ENCODE measurements at places on chromosomes 5 and 9.

- DNase-seq, result no peak
Measured at GRCh38 chr9:91776409-91777291, 173.4 kb downstream of the ROR2 start.

DNA sequence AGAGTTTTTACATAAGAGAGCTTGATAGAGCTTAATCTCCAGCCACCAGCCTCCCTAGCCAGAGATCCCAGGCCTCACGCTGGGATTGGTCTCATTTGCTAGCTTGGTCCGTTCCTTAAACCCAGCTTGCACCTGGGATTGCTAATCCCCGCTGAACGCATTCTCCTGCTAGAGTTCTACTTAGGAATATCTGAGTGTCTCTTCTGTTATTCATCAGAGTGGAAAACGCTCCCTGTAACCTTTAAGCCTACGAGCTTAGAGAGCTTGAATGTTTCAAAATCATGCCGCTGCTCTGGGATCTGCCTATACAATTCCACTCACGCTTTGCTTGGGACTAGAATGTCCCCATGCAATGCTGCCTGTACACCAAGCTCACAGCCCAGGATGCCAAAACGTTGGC is 201.8 kb downstream of the NSG2 start:
- DNase-seq, result no peak

- no peak for DNase-seq
Measured at GRCh38 chr5:138102454-138103318, 18.9 kb downstream of the WNT8A start.

DNA sequence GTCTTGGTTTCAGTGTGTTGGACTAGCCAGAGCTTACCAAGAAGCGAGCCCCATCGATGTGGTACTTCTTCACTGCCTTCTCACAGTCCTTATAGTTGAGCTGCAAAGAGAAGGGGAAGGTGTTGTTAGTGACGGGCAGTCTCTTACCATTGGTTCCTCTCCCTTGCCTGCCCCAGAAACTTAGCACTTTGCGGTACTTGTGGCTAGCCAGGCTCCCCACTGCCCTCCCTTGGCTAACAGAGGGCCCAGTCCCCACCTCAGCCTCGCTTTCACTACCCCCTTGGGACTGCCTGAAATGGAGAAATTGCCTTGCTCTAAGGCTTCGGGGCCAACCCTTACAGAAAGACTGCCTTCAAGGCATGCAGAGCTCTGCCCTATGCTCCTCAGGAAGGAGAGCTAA is 4.3 kb downstream of the LCP2 start:
- DNase-seq, result no peak

GRCh38 chr9:123382653-123383511 is 26.9 kb downstream of the CRB2 start:
- DNase-seq, result no peak

DNA sequence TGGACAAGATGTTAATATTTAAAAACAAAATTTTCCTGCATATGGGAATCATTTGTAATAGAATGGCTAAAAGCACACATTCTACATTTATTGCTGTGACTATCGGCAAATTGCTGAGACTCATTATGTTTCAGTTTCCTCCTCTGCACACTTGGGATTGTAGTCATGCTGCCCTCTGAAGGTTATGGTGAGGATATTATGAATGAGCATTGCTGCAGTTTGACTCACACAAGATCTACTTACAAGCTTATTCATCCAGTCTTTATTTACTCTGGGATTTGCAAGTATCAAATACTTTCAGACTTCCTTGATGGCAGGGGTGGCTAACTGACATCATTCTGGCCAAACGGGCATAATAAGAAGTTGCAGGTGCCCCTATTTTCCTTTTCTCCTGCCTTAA is 9.5 kb upstream of the NFIL3 start:
- no peak for DNase-seq

DNA sequence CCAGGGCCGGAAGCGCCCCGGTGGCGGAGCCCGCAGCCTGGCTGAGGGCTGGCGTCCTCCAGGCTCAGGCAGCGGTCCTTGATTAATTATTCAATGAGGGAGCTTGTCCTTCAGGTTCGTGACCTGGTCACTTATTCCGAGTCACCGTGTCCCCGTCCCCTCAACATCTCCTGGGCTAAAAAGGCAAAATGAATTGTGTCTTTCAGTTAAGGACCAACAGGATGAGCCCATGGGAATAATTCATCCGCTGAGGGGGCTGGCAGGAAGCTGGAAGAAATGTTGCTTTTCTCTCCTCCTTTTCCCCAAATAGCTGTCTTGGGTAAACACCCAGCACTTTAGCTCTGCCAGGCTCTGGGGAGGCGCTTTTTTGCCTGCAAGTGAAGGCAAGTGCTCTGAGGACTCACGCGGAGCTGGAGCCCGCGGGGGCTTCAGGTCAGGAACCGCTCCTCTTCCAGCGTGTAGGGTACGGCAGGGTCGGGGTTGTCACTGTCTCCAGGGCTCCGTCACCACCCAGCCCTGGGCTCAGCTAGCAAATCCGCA is 13.1 kb downstream of the KCNT1 start:
- no peak for DNase-seq
